Dorsolateral prefrontal cortex (tissue), 122 donors: ENCODE measurements at places on chromosomes 7 and 10. TPM values are rescaled to one million over a fixed set of nuclear protein-coding genes. Genes with fewer than 3 reads are reported as not detected.

The RBP3 gene
- not detected for total RNA-seq

The DBF4 gene
- 6.7 TPM for total RNA-seq

The LIPJ gene
- total RNA-seq: 1.4 TPM

The UPP1 gene
- total RNA-seq: 43.7 TPM

The HTR5A gene
- total RNA-seq: 7.9 TPM

The IL2RA gene
- total RNA-seq: not detected

The SAMD9L gene
- total RNA-seq: 4.0 TPM

The GBX1 gene
- not detected for total RNA-seq

The THNSL1 gene
- 11.4 TPM for total RNA-seq

The GIMAP1 gene
- 2.5 TPM for total RNA-seq
